Bronchial smooth muscle cell (primary cell): ENCODE measurements at places on chromosomes 1 and 21. TPM values are rescaled to one million over a fixed set of nuclear protein-coding genes. Genes with fewer than 3 reads are reported as not detected.

The CELF3 gene
- not detected in 2 replicates for total RNA-seq

The NTNG1 gene
- 9.6 and 18.3 TPM in 2 replicates for total RNA-seq

The CHI3L1 gene
- total RNA-seq = 1.1 and 4.4 TPM in 2 replicates

The RNF187 gene
- total RNA-seq = 55.0 and 104 TPM in 2 replicates

The EDN2 gene
- total RNA-seq = 0.47 TPM in 1 of 2 replicates, not detected in the other

The SNAP47 gene
- total RNA-seq = 63.5 and 69.9 TPM in 2 replicates

The OR2T33 gene
- total RNA-seq = not detected in 2 replicates

The SLC26A9 gene
- not detected in 2 replicates for total RNA-seq

The AGPAT3 gene
- 21.4 and 38.6 TPM in 2 replicates for total RNA-seq

The LYPD8 gene
- not detected in 2 replicates for total RNA-seq

The APH1A gene
- total RNA-seq = 83.4 and 92.6 TPM in 2 replicates

The GNG12 gene
- 73.2 and 128 TPM in 2 replicates for total RNA-seq

The IL23R gene
- total RNA-seq = not detected in 2 replicates

The AMY1C gene
- total RNA-seq = not detected in 2 replicates

The CCDC24 gene
- total RNA-seq = 3.1 and 4.4 TPM in 2 replicates

The A3GALT2 gene
- total RNA-seq = not detected in 2 replicates

The GPR37L1 gene
- total RNA-seq = under 0.01 TPM in 1 of 2 replicates, not detected in the other

The SLC25A34 gene
- total RNA-seq = 0.16 and 0.52 TPM in 2 replicates
